Stimulated activated CD4-positive, alpha-beta T cell treated with anti-CD3 and anti-CD28 coated beads, Interleukin-1b, Interleukin-23, amount 100 ng/mL, for 48 hours (primary cell): ENCODE measurements at places on chromosomes 13 and 19.
A peak's percentile ranks its signal among the peaks of the same experiment; 100 is the strongest.

GRCh38 chr13:30792285-30793000 is 57.1 kb downstream of the ALOX5AP start:
- DNase-seq, result no peak

DNA sequence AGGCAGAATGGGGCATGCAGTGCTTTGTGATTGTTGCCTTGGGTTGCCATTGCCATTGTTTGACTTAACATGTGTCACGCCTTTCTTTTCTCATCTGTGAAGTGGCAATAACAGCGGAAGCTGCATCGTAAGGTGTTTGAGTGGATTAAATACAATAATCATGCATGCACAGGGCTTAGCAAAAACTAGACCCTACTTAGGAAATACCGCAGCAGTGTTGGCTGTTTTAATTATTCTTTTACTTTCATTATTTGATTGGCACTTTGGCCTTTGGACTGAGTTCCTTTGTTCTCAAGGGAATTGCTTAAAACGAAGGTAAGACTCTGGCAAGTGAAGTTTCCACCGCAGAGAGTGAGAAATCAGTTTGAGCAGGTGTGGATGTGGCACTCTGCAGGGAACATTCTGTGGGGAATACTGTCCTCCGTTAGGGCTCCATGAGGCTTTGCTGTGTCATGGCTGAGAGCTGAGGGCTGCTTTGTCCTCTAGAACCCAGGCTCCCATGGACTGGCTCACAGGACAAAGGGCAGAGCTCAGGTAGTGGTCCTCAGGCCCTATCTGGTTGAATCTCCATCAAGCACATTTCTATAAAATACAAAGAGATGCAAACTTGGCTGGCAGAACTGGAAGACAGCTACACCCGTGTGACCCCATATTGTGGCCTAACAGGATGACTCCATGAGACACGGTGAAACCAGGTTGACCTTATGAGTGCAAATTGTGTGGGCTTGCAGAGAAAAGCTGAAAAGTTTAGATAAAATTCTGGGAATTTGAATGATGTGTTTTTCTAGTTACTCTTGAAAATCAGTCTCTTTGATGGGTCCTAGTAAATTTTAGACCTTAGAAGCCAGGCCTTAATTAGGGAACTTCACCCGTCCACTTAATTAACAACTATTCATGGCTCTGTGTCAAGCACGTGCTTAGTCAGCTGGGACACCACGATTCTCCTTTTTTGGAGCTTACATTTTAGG is 407.2 kb downstream of the KCNRG start:
- DNase-seq, result no peak

DNA sequence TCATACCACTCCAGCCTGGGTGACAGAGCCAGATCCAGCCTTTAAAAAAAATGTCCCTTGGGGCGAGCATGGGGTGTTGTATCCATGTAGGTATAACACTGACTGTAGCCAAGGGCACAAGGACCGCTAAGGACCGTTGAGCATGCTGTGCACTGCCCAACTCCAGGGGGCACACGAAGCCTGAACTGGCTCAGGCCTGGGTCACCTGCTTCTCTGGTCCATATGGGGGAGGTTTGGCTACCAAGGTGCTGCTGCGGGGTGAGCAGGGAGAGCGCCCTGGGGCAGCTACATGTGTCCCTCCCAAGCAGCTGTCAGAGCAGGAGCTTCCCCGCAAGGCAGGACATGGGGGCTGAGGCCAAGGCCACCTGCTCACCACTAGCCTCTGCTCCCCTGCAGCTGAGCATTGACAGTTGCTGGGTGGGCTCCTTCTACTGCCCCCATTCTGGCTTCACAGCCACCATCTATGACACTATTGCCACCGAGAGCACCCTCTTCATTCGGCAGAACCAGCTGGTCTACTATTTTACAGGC is 16.3 kb downstream of the CATSPERG start:
- no peak for DNase-seq

DNA sequence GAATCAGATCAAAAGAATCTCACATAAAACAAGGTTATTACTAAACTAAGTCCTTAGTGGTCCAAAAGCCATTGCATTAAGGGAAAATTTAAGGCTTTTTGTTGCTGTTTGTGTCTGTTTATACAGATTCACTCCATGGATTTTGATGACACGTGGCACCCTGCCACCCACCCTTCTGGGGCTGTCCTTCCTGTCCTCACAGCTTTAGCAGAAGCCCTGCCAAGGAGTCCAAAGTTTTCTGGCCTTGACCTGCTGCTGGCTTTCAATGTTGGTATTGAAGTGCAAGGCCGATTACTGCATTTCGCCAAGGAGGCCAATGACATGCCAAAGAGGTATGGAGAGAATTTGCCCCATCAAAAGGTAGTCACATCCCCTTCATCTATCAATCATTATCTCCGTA is 6.9 kb downstream of the ACOD1 start:
- no peak for DNase-seq

GRCh38 chr19:39138221-39139211 is 12.9 kb downstream of the PAK4 start:
- no peak for DNase-seq

- no peak for DNase-seq
Measured at GRCh38 chr19:38388349-38389100, at the start of gene SPRED3. Gene SPRED3 (plus strand): TSS chr19:38388697. CDS start chr19:38390303, 1,606 bp downstream.

DNA sequence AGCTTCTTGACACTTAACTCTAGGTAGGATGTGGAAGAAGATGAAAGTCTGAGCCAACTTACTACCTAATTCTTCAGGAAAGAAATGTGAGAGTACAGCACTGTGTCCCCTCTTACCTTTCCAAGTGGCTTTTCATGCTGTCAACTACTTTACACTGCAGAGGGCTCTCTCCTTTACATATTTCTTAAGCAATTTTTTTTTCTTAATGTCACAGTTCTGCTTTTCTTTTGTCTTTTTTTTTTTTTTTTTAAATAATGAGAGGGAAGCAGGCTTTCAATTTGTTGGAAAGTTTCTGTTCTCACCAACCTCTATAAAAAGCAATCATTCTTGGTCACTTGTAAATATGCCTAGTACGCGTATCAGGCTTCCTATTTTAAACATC is 212.7 kb upstream of the MIR17HG start:
- DNase-seq, result no peak

GRCh38 chr19:51727349-51727880 is 3.6 kb upstream of the HAS1 start:
- no peak for DNase-seq

GRCh38 chr13:111394211-111394922 is 73.9 kb downstream of the TEX29 start:
- no peak for DNase-seq

DNA sequence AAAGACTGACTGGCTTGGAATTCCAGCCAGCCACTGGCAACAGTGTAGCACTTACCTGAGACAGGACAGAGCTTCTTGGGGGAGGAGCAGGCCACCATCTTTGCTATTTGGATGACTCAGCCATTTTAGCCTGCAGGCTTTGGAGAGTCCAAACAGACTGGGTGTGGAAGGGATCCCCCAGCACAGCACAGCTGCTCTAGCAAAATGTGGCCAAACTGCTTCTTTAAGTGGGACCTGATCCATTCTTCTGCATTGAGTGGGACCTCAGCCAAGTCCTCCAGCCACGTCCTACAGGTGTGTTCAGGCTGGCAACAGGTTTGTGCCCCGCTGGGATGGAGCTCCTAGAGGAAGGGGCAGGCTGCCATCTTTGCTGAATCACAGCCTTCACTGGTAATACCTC is 80.0 kb downstream of the NDFIP2 start:
- DNase-seq, result no peak

DNA sequence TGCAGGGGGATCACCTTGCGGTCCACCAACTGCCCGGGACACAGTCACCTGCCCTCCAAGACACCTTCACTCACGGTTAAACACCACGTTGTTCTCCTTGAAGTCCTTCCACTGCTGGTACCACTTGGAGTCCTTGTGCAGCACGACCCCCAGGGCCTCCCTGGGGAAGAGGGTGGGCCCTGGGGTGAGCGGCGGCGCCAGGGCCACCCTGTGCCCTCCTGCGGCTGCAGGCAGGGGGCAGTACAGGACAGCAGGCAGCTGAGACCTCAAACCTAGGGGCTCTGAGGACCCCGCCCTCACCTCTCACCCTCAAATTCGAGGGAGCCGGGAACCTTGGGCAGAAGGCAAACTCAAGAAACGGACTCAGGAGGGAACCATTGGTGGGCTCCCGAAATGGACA is 7.5 kb upstream of the CTXN1 start:
- no peak for DNase-seq

GRCh38 chr13:50740052-50740741 is 103.3 kb downstream of the DLEU7 start:
- DNase-seq, result no peak

GRCh38 chr19:18440415-18440877 is 2.5 kb upstream of the ISYNA1 start:
- DNase-seq, result no peak

GRCh38 chr19:49954092-49954829 is 6.7 kb downstream of the SIGLEC11 start:
- no peak for DNase-seq

GRCh38 chr13:112837371-112838037 is 131.5 kb upstream of the MCF2L start:
- DNase-seq, result no peak

- DNase-seq, result no peak
Measured at GRCh38 chr13:110344320-110344719, 37.2 kb downstream of the COL4A2 start.

DNA sequence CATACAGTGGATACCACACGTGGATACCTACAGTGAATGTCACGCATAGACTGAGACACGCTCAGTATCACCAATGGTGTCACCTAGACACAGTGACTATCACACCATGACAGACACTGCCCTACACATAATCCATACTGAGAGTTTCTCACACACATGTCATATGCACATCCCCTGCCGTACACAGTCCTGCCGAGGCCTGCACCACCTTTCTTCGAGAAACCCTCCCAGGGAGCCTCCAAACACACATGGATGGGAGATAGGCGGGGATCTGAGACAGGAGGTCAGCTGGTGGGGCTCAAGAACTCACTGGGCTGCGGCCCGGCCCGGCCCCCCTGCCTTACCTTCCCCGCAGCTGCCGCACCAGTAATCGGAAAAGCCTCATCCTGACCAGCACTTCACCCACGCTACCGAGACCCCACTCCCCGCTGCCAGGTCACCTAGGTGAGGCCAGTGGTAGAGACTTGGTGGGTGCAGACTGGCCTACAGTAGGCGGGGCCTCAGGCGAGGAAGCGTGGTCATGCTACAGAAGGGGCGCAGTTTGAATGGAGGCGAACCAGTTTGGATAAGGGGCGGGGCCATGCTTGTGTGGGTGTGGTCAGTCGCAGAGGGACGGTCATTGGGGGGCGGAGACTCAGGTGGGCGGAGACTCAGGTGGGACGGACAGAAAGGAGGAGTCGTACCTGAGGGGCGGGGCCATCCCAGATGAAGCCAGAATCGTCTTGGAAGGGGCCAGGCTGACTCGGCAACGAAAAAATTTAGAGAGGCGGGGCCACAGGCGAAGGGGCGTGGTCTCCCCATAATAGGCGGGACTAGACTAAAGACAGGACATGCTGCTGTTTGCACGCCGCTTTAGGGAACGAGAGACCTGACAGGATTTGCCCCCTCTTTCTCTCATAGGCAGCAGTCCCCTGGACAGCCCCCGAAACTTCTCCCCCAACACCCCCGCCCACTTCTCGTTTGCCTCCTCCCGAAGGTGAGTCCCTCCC is 2.1 kb downstream of the MAST1 start:
- peak; percentile 78 for DNase-seq

- DNase-seq, result no peak
Measured at GRCh38 chr13:67791047-67791446, 560.9 kb upstream of the PCDH9 start.

DNA sequence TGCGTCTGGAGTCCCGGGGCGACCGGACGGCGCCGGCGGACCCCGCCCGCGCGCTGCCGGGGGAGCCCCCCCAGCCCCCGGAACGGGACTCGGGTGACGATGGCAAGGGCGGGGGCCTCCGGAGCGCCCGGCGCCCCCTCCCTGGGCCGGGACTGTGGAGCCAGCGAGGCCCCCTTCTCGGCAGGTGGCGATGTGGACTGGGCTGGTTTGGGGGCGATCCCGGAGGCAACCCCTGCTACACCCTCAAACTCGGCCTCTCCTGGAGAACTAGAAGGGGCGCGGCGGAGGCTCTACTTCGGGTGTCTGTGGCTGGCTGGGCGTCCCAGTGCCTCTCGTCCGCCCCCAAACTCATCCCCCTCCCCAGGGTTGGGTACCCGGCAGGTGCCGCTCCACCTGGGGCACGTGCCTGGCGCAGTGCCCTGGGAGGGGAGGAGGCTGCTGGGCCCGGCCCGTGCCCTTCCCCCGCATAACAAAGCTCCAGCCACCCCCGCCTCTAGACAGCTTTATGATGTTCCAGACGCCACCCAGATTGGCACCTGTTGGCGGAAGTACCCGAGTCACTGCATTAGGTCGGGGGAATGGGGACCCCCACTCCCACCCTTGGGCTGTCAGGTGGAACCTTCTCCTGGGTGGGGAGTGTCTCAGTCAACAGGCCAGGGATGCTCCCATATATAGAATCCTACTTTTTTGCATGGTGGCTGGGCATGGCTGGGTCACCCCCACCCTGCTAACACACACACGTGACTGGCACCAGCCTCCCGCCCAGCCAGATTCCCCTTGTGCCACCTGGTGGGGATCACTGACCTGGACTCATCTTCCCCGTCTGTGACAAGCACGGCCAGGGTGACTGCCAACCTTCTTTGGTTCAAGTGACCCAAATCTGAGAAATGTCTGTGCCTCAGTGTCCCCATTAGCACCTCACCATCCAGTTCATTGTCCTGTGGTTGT is 722 bp downstream of the PKN1 start:
- no peak for DNase-seq

GRCh38 chr19:30225676-30226463 is 146.3 kb upstream of the ZNF536 start:
- DNase-seq, result no peak

GRCh38 chr13:106723036-106723435 is 155.1 kb upstream of the ARGLU1 start:
- DNase-seq, result no peak

GRCh38 chr13:27578121-27579030 is 42.0 kb downstream of the LNX2 start:
- DNase-seq, result no peak

DNA sequence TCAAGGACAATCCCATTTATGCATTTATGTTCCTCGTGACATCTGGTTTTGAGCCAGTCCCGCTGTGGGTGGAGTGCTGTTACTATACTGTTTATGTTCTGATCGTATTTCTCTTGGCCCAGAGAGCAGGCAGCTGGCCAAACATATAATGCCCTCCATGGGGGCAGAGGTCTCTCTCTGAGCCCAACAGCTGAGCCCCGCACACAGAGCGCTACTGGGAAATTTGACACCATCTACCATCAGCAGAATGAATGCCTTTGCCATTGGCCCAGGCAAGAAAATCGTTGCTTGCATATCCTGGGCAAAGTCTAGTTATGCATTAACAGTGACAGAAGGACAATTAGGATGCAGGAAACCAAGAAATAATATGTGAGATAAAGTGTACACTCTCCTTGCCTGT is 126.8 kb upstream of the CACNA1A start:
- no peak for DNase-seq

- DNase-seq, result no peak
Measured at GRCh38 chr19:32201636-32202051, 143.8 kb upstream of the ZNF507 start.
